ENCODE measurements at places on chromosomes 1 and 21.
A peak's percentile ranks its signal among the peaks of the same experiment; 100 is the strongest.

GRCh38 chr1:61753998-61754508, 11.8 kb downstream of the PATJ start:
- no peak for DNase-seq

DNA sequence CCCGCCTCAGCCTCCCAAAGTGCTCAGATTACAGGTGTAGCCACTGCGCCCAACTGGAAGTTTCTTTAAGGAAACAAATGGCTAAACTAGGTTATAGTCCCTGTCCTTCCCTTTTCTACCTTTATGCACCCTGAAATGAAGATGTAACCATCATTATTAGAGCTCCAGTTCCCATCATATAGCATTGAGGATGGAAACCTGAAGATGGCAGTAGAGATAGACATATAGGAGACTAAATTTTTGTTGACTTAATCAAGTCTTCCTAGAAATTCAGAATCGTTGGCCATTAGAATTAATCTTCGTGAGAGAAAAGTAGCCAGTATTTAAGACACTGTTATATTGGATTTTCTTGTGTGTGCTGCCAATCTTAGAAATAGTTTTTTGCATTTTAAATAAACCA, 1016.3 kb upstream of the NCAM2 start:
- no peak for DNase-seq

DNA sequence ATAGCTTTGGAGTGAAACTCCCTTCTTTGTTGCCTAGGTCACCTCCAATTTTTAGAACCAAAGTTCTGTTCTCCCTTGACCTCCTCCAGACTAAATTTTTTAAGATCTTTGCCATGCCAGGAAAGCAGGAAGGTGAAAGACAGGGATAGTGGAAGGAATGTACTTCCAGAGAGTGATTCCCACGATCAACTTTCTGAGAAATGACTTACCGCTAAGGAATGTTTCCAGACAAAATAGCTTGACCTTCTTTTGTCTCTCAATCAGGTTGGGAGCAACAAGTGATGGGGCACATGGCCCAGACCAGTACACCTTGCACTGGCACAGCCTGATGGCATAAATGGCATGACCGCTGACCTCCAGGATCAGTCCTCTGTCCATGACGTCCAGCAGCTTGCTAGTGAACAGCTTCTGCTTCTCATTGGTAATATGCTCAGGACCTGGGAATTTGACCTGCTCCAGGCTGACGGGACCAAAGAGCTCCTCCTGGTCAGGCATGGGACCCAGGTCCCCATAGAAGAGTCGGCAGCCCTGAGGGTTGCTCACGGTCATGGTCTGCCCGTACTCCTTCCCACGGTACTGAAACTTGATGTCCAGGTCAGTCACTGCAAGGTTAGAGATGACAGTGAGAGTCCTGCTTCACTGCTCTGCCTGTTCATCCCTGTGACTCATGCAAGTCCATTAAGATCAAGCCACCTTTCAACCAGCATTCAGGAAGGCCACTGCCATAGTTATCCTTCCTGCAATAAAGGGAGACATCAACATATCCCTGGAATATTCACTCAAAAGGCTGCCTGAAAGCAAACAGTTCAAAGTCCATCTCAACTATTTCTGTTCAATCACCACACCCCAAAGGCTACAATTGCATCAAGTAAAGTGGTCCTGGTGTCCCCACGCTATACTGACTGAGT, 6.2 kb upstream of the C1orf74 start:
- no peak for DNase-seq

DNA sequence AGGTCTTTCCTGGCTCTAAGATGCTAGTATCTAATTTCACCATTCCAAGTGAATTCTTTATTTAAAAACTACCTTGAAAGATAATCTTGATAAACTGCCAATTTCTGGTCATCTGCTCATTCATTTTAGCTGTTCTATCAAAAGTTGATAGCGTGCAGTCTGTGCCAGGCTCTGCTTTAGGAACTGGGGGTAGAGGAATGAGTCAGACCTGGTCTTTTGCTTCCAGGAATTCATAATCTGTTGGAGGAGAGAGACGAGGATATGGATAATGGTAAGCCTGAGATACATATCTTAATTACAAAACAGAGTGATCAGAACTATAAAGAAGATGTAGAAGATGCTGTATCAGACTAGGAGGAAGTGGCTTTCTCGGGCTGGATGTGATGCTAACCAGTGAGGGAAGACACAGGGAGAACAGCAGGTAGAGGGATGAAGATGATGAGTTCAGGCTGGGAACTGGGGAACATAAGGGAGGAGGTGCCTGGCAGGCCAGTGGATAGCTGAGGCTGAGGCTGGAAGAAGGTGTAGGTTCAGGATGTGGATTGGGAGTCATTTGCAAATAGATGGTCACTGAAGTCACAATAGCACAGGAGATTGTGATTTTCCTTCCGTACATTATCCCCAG, 12.3 kb upstream of the PHC2 start:
- no peak for DNase-seq

- peak; percentile 89 for DNase-seq
Measured at GRCh38 chr1:163174524-163175437, 27.9 kb downstream of the RGS5 start.

- no peak for DNase-seq
Measured at GRCh38 chr1:62810420-62811274, 26.7 kb downstream of the ATG4C start.

- peak; percentile 40 for DNase-seq
Measured at GRCh38 chr1:147598621-147599361, 57.5 kb downstream of the BCL9 start.

DNA sequence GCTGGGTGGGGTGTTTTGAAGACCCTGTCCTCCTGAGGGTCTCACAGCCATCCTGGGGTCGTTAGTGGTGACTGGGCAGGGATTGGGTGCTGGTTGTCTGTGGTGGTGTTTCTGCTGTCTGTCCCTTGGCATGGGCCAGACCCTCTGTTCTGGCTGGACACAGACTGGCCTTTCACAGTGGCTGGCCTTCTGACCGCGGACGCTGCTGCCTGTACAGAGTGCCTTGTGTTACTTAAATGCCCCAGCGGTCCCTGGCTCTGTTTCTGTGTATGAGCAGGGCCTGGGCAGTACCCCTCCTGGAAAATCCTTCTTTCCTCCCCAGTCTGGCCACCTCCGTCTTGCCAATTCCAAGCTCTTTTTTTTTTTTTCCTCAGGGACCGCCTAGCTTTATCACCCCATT, 50.9 kb downstream of the SH3BGR start:
- DNase-seq = peak; percentile 62

DNA sequence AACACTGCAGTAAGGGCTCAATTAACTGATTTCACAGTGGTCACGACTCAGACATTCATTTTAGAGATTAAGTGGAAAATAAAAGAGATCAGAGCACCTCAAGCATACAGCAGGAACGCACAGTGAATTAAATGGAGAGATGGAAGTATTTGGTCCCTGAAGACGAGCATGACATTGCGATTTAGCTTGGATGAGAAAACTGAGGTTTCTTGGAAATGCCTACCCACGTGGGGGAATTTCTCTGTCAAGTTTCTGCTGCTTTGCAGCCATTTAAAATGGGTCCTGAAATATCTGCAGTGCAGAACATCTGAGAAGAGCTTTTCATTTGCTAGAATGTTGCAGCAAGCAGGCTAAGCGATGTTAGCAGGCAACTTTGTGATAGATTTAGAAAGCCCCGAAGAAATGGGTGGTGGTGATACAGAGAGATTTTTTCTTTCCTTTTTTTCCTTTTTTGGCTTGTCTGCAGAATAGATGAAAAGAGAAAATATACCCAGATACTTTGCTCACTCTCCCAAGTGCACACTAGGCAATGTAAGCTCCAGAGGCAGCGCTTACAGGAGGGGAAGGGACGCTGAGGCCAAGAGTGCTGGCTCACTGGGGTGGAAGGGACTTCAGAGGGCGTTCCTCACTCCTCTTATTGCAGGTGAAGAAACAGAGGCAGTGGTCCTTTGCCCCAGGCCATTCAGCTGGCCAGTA, 258.0 kb downstream of the KCNJ6 start:
- no peak for DNase-seq

All from posterior cingulate gyrus (tissue), 11 donors.